Progenitor cell of endocrine pancreas (in vitro differentiated cells): ENCODE measurements at places on chromosomes 3 and 15. TPM values are rescaled to one million over a fixed set of nuclear protein-coding genes. Genes with fewer than 3 reads are reported as not detected.

DNA sequence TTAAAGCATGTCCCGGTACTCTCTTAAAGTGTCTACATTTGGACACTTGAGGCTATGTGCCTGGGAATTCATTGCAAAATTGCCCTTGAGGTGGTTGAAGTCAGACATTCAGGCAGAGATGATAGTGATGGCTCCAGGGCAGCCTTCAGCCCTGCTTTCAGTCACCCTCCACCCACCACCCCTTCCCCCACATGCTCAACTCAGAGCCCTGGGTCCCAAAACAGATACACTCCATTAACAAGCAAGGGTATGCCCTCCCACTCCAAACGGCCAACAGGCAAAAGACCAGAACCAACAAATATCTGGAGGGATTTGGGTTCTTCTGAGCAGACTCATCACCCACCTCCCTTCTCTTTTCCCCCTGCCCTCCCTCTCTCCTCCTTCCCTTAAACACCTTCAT lies 29.9 kb upstream of the VIPR1 start:
- H3K27me3 ChIP-seq, result peaks cover 30% of the 10 kb centered on the region
- H3K27ac ChIP-seq, result no peak overlapping the region
- no peak for DNase-seq
- no peaks in the 10 kb centered on the region for H3K4me1 ChIP-seq
- no peak overlapping the region for H3K4me3 ChIP-seq

DNA sequence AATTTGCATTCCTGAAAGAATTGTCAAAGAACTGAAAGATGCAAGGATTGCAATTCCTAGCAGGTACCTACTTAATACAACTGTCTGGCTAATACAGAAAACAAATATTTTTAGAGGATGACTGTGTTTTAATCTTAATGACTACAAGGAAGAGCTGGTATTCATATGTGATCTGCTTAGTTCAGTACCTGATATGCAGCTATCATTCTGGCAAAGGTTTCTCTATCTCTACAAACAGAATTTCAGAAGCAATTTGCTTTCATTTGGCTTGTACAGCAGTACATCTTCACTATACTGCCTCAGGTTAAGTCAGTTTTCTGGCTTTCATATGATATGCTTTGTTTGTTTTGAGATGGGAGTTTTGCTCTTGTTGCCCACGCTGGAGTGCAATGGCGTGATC lies 51.3 kb downstream of the TBL1XR1 start:
- H3K4me1 ChIP-seq, result peaks cover 41% of the 10 kb centered on the region
- peaks cover 6% of the 10 kb centered on the region for H3K36me3 ChIP-seq
- no peaks in the 10 kb centered on the region for H3K27me3 ChIP-seq
- no peak overlapping the region for H3K4me3 ChIP-seq
- DNase-seq, result no peak
- no peak overlapping the region for H3K27ac ChIP-seq

DNA sequence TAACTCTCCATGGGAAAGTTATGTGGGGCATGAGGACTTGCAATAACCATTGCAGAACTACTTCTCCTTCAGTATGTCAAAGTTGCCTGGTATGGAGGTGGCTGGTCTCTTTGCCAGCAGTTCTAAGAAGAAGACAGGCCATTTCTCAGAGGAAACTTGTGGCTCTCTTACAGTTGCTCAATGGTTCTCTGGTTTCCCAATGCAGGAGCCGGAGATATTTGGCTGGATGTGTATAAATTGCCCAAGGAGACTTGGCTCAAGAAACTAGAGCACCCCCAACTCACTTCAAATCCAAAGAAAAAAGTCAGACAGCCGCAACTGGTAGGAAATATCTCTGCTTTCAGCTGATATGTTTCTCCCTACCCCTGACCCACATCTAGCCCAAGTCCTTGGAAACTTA lies 24.2 kb downstream of the WDR93 start:
- H3K4me3 ChIP-seq, result no peak overlapping the region
- H3K4me1 ChIP-seq, result no peaks in the 10 kb centered on the region
- no peak overlapping the region for H3K27ac ChIP-seq
- no peak for DNase-seq

- H3K27ac ChIP-seq, result no peak overlapping the region
- H3K27me3 ChIP-seq, result no peaks in the 10 kb centered on the region
- peaks cover 4% of the 10 kb centered on the region for H3K4me1 ChIP-seq
- no peak for DNase-seq
- no peak overlapping the region for H3K4me3 ChIP-seq
These were observed 81.2 kb upstream of the TCF12 start for GRCh38 chr15:56837273-56837672.

DNA sequence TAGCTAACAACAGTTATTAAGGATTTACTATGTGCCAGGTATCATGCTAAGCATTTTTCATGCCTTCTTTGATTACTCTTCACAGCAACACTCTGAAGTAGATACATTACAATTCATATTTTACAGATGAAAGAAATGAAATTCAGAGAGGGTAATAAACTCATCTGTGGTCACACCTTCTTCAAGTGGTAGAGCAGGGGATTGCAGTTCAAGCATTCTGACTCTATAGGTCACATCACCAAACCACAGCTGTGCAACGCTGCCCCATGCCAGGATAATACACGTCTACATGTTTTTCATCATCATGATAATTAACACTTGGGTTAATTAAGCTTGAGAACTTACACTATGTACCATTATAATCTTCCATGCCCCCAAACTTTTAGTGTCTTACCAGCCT lies 98.5 kb downstream of the LRRC3B start:
- no peak for DNase-seq
- no peak overlapping the region for H3K4me3 ChIP-seq
- no peak overlapping the region for H3K27ac ChIP-seq
- no peaks in the 10 kb centered on the region for H3K27me3 ChIP-seq
- H3K4me1 ChIP-seq, result peaks cover 18% of the 10 kb centered on the region

GRCh38 chr15:61659566-61660190 lies 400.6 kb downstream of the VPS13C start:
- peaks cover 5% of the 10 kb centered on the region for H3K27me3 ChIP-seq
- no peaks in the 10 kb centered on the region for H3K4me1 ChIP-seq
- no peak overlapping the region for H3K27ac ChIP-seq
- H3K36me3 ChIP-seq, result no peaks in the 10 kb centered on the region
- H3K4me3 ChIP-seq, result no peak overlapping the region
- no peak for DNase-seq

GRCh38 chr3:119206611-119207511 lies 33.5 kb downstream of the UPK1B start:
- no peaks in the 10 kb centered on the region for H3K27me3 ChIP-seq
- peaks cover 18% of the 10 kb centered on the region for H3K36me3 ChIP-seq
- H3K27ac ChIP-seq, result no peak overlapping the region
- DNase-seq, result no peak
- H3K4me1 ChIP-seq, result peaks cover 54% of the 10 kb centered on the region
- H3K4me3 ChIP-seq, result no peak overlapping the region

DNA sequence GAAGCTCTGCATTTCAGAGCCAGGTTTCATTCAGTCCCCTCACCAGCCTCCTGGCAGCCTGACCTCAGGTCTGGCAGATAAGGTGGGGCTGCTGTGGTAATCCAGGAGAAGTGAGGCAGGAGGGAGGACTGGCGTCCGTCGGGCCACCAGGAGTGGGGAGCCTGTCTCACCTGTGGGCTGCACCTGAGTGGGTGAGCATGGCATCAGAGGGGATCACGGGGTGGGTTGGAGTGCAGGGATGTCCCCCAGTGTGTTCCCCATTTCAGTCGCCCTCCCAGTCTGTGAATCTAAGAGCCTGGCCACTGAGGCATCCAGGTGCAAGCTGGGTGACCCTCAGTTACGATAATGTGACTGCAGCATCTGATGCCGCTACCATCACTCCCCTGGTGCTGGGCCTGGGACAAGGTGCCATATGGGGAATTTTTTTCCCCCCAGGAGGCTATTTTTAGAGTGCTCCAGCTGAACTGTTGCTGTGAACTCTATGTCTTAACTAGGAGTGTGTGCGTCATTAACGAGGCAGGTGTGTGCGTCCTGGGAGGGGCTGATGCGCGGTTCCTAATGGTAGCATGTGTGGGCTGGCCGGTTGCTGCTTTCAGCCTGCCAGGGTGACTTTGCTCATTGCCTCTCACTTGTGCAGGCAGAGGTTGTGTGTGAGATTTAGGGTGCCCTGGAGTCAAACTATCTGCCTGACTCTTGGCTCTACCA lies 165.2 kb downstream of the SLCO3A1 start:
- H3K4me1 ChIP-seq, result no peaks in the 10 kb centered on the region
- no peaks in the 10 kb centered on the region for H3K36me3 ChIP-seq
- H3K4me3 ChIP-seq, result no peak overlapping the region
- H3K27ac ChIP-seq, result no peak overlapping the region
- no peak for DNase-seq
- peaks cover 24% of the 10 kb centered on the region for H3K27me3 ChIP-seq

GRCh38 chr3:61829722-61830350 lies 268.5 kb downstream of the PTPRG start:
- peaks cover 20% of the 10 kb centered on the region for H3K4me1 ChIP-seq
- no peaks in the 10 kb centered on the region for H3K27me3 ChIP-seq
- H3K4me3 ChIP-seq, result no peak overlapping the region
- DNase-seq, result no peak

GRCh38 chr15:88982304-88982945 lies 69.2 kb upstream of the MFGE8 start:
- H3K4me3 ChIP-seq, result no peak overlapping the region
- no peak for DNase-seq
- peaks cover 21% of the 10 kb centered on the region for H3K4me1 ChIP-seq
- no peaks in the 10 kb centered on the region for H3K27me3 ChIP-seq
- no peak overlapping the region for H3K27ac ChIP-seq
- H3K36me3 ChIP-seq, result no peaks in the 10 kb centered on the region

SERPINI2 gene
- 1.8 and 2.0 TPM in 2 replicates for total RNA-seq

- DNase-seq, result no peak
- H3K36me3 ChIP-seq, result no peaks in the 10 kb centered on the region
- H3K4me3 ChIP-seq, result no peak overlapping the region
- H3K27ac ChIP-seq, result no peak overlapping the region
- peaks cover 61% of the 10 kb centered on the region for H3K27me3 ChIP-seq
These were observed 22.4 kb upstream of the RGMA start for GRCh38 chr15:93111451-93111850.

DNA sequence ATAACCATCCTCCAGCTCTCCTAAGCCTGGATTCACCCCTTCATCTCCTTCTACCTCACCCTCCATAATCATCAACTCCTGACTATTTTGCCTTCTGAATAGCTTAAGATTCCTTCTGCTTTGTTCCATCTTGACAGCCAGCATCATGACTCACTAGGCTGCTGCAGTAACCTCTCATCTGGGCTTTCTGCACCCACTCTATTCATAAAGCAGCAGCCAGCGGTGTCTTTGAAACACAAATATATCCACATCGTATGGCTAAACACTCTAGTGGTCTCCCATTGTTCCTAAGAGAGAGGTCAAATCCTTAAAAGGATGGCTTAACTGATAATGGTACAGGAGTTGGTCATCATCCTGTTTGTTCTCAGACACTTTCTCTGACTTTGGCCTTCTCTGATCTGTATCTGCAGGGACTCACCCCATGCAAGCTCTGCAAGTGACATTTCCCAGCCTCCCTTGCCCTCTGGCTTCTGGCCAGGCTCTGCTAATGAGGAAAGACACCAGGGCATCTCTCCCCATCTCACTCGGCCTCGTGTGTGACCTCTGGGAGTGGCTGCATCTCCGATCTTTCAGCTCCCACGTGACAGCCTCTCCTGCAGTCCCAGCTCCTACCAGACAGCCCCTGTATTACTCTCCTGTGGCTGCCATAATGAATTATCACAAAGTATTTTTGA lies 6.2 kb downstream of the GRK7 start:
- no peaks in the 10 kb centered on the region for H3K4me1 ChIP-seq
- no peaks in the 10 kb centered on the region for H3K36me3 ChIP-seq
- DNase-seq, result no peak
- no peak overlapping the region for H3K4me3 ChIP-seq
- H3K27me3 ChIP-seq, result peaks cover 16% of the 10 kb centered on the region
- H3K27ac ChIP-seq, result no peak overlapping the region

DNA sequence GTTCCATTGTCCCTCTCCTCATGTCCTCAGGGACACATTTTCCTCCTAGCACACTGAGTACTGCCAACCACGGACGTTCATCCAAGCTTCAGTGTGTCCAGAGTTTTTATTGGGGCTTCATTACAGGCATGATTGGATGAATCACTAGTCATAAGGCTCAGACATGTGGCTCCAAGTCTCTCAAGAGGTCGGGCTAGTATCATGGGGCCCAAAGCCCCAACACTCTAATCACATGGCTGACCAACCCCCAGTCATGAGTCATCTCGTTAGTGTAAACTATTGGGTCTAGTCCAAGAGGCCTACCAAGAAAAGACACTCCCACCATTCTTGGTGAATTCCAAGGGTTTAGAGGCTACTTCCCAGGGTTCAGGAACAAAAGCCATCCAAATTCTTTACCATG lies 4.4 kb downstream of the TERC start:
- no peak for DNase-seq
- H3K36me3 ChIP-seq, result peaks cover 3% of the 10 kb centered on the region
- peaks cover 1% of the 10 kb centered on the region for H3K4me1 ChIP-seq

- no peak overlapping the region for H3K27ac ChIP-seq
- no peak overlapping the region for H3K4me3 ChIP-seq
- no peaks in the 10 kb centered on the region for H3K36me3 ChIP-seq
- no peak for DNase-seq
- peaks cover 11% of the 10 kb centered on the region for H3K27me3 ChIP-seq
- peaks cover 9% of the 10 kb centered on the region for H3K4me1 ChIP-seq
These were observed 556.2 kb upstream of the CFAP20DC start for GRCh38 chr3:59605944-59606534.

- DNase-seq, result no peak
- no peak overlapping the region for H3K27ac ChIP-seq
- no peaks in the 10 kb centered on the region for H3K4me1 ChIP-seq
- H3K4me3 ChIP-seq, result no peak overlapping the region
These were observed 49.5 kb upstream of the GK5 start for GRCh38 chr3:142274908-142275307.

TEX9 gene
- 32.7 and 33.4 TPM in 2 replicates for total RNA-seq

DNA sequence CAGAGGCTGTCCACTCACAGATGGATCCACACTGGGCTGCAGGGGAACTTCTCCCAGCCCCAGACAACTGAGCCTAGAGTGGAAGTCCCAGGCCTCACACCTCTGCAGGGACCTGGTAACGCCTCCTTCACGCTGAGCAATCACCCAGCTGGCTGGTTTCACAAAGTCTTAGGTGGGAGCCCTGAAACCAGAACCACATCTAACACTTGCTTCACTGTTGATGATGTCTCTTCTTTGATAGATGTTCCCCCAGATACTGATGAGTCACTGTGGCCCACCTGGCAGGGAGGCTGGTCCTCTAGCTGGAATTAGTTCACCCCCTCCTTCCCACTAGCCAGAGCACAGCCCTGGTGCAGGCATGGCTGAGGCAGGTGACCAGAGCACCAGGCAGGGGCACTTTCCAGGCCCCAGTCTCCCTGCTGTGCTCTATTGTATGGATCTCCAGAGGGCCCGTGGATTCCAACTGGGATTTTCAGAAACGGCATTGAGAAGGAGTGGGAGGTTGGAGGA lies 33.5 kb downstream of the MYL3 start:
- peaks cover 7% of the 10 kb centered on the region for H3K27me3 ChIP-seq
- H3K4me3 ChIP-seq, result no peak overlapping the region
- no peak for DNase-seq
- no peaks in the 10 kb centered on the region for H3K4me1 ChIP-seq
- no peak overlapping the region for H3K27ac ChIP-seq
